Karpas-422 (cell line): ENCODE measurements at places on chromosomes 7 and 10.
A peak's percentile ranks its signal among the peaks of the same experiment; 100 is the strongest.

DNA sequence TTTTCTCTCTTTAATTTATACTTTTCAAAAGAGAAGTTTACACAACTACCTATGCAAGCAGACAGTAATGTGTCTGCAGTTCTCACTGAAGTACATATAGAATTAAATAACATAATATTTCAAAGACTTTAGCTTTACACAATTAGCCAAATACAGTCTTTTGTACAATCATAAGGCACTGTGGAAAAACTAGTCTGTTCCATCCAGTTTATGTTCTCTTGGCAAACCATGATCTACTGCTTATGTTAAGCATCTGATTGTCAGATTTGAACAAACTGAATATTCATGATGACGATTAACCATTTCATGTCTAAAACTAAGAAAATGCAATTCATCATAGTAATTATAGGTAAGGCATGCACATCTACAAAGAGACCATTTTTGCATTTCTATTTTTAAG, 842 bp downstream of the SEMA3A start:
- no peak for DNase-seq

GRCh38 chr10:114729103-114729659, 71.1 kb upstream of the ABLIM1 start:
- no peak for DNase-seq

- DNase-seq, result peak; percentile 60
Observed at GRCh38 chr10:4138146-4138721, 353.2 kb upstream of the KLF6 start.

DNA sequence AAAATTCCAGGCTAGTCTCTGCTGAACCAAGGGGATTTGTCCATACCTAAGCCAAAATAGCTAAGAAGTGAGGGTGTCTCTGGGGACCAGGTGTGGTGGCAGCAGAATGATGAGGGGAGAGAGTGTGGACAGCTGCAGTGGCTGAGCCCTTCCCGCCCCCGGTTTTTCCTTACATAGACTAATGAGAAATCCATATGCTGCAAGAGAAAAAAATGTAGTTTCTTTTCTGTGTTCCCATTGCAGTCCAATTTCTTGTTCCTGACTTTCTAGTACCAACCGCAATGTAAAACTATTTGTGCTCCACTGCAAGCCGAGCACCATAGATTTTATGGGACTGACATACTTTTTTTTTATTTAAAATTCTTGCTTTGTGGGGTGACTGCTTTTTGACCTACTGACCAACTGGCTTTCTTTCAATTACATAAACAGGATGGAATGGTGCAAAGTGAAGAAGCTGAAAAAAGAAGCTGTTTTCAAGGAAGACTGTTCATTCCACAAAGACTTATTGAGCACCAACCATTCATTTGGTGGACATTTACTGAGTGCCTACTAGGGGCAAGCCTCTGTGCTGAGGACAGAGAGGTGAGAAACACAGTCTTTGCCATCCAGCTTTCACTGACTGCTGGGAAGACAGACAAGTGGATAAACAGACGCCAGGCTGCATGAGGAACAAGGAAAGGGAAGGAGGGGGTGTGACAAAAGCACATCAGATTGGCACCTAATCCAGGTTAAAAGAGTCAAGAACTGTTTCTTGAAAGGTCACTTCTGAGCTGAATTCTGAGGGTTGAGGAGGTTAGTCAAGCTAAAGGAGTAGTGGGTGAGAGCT, 9.8 kb downstream of the CEP41 start:
- no peak for DNase-seq

- no peak for DNase-seq
Observed at GRCh38 chr10:113995201-113995600, 48.5 kb upstream of the ADRB1 start.

GRCh38 chr10:52229291-52229931, 84.7 kb upstream of the DKK1 start:
- no peak for DNase-seq

- no peak for DNase-seq
Observed at GRCh38 chr7:122901250-122901649, 15.0 kb upstream of the CADPS2 start.

- no peak for DNase-seq
Observed at GRCh38 chr7:151237244-151238189, 5.2 kb downstream of the CHPF2 start.

DNA sequence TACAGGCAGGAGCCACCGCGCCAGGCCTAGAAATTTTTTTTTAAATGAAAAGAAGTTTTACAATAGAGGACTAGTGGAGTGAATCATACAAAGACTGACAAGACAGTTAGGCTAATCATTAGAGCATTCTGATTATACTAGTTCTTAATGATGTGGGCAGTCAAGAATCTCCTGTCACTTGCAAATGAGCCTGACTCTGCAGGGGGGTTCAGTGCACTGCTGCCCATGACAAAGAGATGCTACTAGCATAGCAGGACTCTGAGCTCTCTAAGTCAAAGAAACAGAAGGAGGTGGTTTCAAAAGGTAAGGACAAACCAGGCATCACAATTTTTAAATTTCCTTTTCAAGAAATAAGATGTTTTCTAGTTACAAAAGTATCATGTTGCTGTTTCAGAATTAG, 59.0 kb downstream of the CCDC6 start:
- no peak for DNase-seq

GRCh38 chr7:80649011-80649410, 10.6 kb downstream of the CD36 start:
- DNase-seq, result no peak

- DNase-seq, result no peak
Observed at GRCh38 chr10:21721000-21721665, 187.1 kb downstream of the MLLT10 start.

DNA sequence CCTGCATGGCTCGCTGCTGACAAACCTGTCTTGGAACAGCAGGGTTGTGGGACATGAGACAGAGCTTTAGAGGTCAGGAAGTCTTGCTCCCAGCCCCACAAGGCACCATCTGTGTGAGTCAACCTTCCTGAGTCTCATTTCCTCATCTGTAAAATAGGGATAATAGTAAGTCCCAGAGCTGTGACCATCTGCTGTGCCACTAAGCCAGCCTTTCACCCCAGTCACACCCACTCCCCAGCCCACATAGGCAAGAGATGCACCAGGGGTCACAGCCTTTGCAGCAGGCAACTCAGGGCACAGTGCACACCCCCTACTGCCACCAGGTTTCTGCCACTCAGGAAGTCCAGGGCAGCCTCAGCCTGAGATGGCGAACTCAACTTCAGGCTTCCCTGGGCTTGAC, 29.4 kb upstream of the CDH23 start:
- no peak for DNase-seq

- DNase-seq, result no peak
Observed at GRCh38 chr7:120876922-120877321, 19.0 kb upstream of the TSPAN12 start.

DNA sequence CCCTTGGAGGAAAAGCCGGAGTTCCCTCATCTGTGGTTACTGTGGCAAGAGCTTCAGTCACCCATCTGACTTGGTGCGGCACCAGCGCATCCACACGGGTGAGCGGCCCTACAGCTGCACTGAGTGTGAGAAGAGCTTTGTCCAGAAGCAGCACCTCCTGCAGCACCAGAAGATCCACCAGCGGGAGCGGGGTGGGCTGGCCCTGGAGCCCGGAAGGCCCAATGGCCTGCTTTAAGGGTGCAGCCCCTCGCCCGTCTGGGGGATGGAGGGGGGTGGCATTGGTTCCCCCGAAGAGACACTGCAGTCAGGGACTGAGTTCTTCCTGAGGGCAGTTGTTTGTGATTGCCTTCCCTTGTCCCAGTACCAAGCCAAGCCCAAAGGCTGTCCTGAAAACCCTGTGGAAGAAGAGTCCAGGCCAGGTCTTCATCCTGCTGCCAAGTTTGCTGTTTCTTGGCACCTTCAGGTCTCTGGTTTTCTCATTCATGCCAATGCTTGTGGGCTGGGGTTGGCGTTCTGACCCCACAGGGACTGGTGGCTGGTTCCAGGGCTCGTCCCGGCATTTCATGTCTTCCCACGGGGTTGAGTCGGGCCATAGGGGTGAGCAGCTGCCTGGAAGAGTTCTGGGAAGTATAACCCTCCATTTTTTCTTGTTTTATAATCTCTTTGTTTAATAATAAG, 7.7 kb upstream of the ZNF783 start:
- DNase-seq, result no peak

- DNase-seq, result no peak
Observed at GRCh38 chr10:103479135-103479534, at the start of gene CALHM3. CALHM3 (minus strand) TSS chr10:103479240; CDS start chr10:103479032, 208 bp downstream.

DNA sequence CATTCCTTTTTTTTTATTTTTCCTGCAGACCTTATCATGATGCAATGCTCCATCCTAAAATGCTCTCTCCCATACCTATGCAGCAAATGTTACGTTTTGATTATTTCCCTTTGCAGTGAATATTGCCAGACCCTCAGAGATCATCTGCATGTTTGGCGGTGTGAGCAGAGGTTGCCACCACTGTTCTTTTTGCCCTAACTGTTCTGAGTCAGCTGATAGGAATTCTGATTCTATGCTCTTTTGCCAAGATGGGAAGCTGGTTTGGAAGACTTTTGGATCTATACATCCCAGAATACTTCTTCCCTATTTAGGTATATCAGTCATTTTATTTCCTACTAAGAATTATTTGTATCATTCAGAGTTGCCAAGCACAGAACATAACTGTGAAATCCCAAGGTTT, 130.5 kb downstream of the KLF6 start:
- no peak for DNase-seq

DNA sequence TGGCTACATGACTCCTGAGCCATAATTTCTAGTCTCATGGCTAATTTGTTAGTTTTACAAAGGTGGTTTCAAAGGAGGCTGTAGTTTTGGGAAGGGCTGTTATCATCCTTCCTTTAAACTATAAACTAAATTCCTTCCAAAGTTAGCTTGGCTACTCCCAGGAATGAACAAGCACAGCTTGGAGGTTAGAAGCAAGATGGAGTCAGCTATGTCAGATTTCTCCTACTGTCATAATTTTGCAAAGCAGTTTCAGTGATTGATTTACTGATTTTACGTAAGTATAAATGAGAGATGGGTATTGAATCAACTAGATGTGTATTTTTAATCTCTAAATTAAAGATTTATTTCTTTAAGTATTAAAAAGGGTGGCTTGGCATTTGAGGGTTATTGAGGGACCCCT, 79.9 kb downstream of the PHTF2 start:
- DNase-seq, result no peak

GRCh38 chr7:44121761-44122420, 1.5 kb downstream of the POLD2 start:
- no peak for DNase-seq

DNA sequence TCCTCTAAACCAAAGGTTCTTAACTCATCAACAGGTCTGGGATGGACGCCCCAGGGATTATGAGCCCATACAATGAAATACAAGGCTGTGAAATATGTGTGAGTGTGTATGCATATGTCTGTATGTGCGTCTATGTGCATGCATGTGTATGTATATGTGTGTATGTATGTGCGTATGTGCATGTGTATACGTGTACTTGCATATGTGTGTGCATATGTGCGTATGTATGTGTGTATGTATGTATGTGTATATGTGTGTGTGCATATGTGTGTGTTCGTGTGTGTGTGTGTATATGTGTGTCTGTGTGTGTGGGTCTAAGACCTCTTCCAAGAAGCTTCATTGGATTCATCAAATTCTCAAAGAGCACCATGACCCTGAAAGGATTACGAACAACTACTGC, 112.3 kb downstream of the SFMBT2 start:
- no peak for DNase-seq

GRCh38 chr7:149196705-149197171, 1.4 kb downstream of the ZNF282 start:
- no peak for DNase-seq

DNA sequence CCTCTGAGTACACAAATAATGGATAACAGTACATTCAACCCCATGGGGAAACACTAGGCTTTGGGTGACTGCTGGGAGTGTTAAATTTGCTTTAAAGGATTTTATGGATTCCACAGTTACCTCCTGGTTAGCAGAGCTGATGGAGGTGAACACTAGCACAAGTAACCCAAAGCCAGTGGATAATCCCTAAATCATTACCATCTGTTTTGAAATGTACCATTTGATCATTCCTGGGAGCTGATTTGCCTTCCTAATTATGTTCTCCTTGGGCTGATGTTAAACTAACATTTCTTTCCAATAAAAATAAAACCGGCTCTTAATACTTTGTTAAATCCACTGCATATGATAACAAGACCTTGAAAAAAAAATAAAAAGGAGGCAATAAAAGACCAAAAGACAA, 493.9 kb downstream of the PLXNA4 start:
- no peak for DNase-seq

DNA sequence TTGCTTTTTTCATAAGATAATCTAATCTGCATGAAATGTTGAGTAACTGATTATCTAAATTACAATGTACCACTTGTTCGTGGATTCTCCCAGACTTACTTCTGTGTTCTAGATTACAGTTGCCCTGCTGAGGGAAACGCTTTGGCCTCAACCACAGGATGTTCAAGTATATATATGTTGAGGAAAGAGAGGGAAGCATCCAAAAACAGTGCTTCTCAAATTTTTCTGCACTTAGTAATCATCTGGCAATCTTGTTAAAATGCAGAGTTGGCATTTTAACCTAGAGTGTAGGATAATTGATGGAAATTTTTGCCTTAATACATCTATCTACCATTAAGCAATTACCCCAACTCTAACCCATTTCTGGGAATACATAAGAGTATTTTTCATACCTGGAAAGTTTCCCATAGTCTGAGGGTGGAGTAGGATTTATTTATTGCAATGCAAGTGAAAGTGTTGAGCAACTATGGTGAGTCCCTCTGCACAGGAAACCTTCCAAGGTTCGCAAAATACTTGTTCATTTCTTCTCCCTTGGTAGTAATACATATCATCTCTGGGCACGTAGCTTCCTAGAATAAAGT, 59.6 kb upstream of the C1GALT1 start:
- no peak for DNase-seq

DNA sequence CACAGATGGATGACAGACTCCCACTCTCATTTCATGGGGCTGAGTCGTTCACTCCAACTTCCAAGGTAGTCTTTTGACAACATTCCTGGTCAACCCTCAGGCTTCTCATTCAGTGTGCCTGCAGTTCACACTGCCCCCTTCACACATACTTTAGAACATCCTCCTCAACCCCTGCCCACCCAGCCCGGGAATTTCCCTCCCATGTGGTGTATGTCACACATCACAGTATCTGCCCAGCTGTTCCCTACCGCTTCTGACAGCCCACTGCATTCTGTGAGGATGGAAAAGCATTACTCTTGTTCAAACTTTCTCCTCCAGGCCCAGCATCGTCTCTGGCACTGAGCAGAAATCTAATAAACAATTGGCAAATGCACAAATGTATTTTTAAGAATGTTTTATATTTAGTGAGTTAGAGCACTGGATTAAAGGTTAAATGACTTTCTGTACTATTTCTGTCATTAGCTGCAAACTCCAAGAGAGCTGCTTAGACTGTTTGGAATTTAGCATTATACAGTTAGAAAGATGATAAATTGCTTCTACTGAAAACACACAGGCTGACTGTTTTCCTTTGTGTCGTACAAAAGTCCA, 110.4 kb downstream of the SFMBT2 start:
- no peak for DNase-seq

GRCh38 chr10:74432841-74433594, 282.0 kb downstream of the ADK start:
- DNase-seq, result no peak

- DNase-seq, result no peak
Observed at GRCh38 chr7:40455485-40455884, 320.7 kb downstream of the SUGCT start.
